ENCODE measurements at places on chromosomes 1 and 21.

DNA sequence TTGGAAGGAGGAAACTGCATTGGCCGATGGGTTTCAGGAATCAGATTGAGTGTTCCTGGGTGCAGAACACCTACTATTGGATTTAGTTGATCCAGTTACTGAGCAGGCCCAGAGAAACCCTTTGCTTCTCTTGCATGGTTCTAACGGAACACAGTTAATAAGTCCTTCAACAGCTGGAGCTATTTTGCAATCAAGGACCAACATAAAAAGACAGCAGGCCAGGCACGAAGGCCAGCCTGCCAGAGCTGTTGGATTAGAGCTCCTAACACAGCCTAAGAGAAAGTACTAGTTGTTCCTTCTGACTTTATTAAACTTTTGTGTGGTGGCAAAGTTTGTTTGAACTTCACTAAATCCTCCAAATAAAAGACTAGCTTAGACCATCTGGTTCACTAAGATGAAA is 148.0 kb upstream of the LMO4 start:
- DNase-seq = no peak

GRCh38 chr1:84407958-84408422 is 9.7 kb downstream of the DNASE2B start:
- no peak for DNase-seq

- DNase-seq = no peak
Observed at GRCh38 chr1:177425199-177425598, 254.4 kb downstream of the BRINP2 start.

DNA sequence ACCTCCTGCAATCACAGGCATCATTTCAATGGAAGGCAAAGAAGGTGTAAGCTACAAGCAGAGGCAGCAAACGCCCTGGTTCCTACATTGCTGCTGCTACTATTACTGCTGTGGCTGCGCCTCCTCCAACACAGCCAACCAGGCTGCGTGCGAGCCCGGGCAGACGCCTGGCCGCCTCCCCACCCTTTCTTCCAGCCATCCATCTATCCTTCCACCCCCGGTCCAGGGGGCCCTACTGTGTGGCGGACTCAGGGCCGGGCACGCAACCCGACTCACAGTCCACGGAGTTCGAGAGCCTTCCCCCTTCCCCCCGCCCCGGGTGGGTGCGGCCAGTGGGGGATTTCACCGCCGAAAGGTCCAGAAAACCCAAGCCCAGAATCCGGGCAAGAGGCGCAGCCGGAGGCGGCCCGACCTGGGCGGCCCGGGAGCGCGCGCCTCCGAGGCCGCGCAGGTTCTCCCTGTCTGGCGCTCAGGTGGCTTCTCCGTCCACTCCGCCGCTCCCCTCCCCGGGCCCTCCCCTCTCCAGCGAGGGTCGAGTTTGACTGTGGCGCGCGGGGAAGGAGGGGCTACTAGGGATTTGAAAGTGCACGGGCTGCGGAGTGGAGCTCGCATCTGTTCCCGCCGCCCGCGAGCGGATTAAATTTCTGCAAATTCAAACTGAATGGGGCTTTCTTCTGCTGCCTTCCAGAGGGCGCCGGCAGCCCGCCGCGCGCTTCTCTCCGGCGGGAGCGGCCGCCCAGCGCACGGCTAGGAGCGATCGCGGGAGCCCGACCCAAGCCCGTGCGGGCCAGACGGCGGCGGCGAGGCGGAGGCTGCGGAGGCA is at the start of gene HUNK:
Gene HUNK, plus strand, starts transcription at position 569 of the 823 bp plus-strand sequence. CDS start 655 bp downstream, outside the sequence.
- no peak for DNase-seq

GRCh38 chr1:59919746-59920145 is 6.8 kb downstream of the CYP2J2 start:
- DNase-seq = no peak
